Stimulated activated CD8-positive, alpha-beta memory T cell treated with anti-CD3 and anti-CD28 coated beads, Interleukin-15, amount 100 ng/mL, for 1 hour (primary cell): ENCODE measurements at places on chromosomes 2 and 18.

DNA sequence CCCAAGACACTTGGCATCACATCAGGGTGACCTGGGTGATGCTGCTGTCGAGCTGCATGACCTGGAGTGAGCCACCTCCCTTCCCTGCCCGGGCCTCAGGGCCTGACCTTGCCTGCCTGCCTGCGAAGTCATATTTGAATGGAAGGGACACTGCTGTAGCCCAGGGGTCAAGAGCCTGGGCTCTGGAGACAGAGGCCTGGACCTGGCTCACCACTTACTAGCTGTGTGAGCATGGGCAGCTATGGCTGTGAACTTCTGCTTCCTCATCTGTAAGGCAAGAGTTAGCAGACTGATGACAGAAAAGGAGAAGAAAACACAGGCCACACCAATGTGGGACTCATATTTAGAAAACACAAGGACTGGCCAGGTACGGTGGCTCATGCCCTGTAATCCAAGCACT, 118.7 kb downstream of the ZFP36L2 start:
- no peak for DNase-seq

GRCh38 chr2:174666845-174667244, 69.2 kb upstream of the WIPF1 start:
- DNase-seq, result no peak

GRCh38 chr2:169386722-169387121, 24.4 kb upstream of the LRP2 start:
- no peak for DNase-seq

GRCh38 chr2:120896901-120897300, 161.2 kb downstream of the GLI2 start:
- no peak for DNase-seq

- no peak for DNase-seq
These were observed 43.1 kb upstream of the HDAC4 start for GRCh38 chr2:239443666-239444567.

DNA sequence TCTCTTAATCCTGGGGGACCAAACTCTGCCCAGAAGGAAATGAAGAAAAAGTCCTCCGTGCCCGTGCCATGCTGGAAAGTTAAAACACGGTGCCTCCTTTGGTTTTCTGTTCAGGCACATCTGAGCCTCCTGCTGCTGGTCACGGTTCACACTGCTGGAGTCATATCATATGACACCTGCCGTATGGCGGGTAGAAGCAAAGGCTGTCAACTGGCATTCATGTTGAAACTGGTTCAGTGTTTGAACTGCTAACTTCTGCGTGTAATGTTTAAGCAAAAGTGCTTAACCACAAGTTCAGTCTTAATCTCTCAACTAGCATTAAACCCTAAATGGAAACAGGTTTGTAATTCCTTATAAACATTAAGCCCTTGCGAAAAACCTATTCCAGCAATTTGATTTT, 3.1 kb downstream of the STK39 start:
- no peak for DNase-seq

- DNase-seq, result no peak
These were observed 87.3 kb downstream of the DOCK10 start for GRCh38 chr2:224954980-224955379.

GRCh38 chr2:31580321-31581117, at the start of gene SRD5A2:
TSS of gene SRD5A2 (minus strand) at chr2:31580938. CDS start at chr2:31580900, 38 bp downstream.
- DNase-seq, result no peak

DNA sequence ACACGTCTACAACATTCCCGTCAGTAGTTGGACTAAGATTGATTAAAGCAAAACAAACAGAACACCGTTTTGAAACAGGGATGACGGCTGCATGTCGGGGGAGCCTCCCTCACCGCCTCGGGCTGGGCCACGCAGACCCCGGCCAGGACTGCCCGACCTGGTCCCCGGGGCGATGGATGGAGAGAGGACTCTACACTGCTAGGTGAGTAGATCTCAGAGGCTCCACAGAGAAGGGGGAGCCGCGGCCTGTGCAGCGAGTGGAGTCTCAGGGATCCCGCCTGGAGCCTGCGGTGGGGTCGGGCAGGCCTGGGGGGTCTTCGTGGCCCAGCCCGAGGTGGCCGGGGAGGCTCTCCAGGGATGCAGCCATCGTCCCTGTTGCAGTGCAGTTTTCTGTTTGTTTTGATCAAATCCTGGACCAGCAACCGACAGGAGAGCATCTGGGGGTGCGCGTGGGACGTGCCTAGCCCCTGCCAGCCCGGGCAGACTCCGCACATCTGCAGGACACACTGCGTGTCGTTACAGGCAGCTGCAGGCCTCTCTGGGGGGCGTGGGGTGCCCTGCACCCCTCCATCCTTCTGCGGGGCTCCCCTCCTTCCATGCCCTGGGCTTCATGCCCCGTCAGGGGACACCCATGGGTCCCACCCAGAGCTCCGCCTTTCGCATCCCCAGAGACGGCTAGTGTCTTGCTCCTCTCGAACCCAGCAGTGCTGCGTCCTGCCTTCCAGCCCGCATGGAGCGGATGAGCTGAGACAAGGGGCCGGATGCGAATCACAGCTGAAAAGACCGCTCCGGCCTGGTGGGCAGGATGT, 143.6 kb downstream of the RTP5 start:
- DNase-seq, result no peak

DNA sequence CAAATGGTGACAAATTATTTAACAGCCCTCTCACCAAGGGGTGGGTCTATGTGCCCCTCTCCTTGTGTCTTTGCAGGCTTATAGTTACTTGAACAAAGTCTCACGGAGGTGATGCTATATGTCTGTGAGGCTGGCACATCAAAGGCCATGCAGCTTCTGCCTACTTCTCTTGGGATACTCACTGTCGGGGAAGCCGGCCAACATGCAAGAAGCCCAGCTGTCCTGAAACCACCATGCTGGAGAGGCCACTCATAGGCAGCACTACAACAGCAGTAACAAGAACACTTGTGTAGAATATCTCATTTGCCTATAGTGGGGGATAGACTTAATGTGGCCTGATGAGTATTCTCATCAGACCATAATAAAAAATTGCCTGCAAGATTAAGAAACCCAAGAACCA, 233.7 kb upstream of the NCKAP5 start:
- no peak for DNase-seq

- no peak for DNase-seq
These were observed 4.2 kb downstream of the OTX1 start for GRCh38 chr2:63054841-63055225.

DNA sequence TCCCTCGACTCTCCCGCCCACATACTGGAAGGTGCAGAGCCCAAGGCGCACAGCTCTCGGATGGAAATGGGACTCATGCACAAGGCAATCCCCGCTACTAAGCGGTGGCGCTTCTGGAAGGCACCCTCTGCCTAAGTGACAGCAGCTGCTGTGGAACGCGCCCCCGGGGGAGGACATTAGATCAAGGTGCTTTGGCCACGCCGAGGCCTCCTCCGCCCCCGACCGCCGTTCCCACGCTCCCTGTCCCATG, 202 bp downstream of the MCEE start:
- DNase-seq, result no peak

DNA sequence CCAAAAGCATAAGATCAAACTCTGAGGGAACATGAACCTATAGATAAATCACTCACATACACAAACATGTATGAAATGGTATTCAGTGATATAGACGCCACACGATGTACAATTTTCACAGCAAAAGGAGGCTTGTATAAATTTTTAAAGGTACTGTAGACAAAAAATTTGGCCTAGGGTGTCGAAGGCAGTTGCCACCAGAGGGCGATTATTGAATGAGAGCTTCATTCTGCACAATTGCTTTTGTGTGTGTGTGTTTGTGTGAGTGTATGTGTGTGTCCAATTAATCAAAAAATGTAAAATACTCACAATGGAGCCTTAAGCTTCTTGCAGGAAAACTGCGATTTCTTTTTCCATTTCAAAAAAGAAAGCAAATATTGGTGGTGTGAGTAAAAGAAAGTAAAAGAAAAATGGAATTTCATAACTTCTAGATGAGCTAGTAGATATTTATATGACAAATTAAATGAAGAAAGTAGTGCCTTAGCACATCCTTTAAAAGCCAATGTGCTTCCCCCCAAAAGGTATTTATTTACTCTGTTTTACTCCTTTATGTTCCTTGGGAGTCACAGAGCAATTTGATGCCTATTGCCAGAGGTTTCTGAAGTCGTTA, 800.1 kb downstream of the SATB2 start:
- no peak for DNase-seq

DNA sequence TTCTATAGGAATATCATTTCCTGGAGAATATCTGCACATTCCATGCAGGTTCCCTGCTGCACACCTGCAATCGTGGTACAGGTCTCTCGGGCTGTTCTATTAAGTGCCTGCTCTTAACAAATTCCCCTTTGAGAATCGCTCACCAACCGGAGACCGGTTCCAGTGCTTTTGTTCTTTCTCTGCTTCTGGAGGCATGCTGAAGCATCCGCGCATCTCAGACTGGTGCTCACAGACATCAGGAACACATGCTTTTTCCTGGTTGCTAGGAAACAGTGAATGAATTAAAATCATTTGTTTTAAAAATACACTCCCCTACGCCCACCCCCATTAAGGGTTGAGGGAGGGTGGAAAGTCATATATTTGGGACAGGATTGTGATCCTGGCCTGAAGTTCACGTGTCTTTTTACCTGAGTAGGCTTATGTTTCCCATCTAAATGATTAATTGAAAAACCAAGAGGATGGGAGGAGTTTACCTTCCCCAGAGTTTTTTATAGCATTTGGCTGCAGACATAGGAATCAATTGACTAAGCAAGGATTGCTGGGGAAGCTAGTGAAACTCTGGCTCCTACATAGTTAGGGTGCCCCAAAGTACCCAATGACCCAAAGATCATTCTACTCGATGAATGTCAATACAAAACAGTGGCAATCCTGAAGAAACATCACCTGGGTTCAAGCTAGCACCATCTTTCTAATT, at the start of gene C2orf80:
C2orf80 (minus strand) TSS at position 221 of the 694 bp plus-strand sequence. CDS start 3,044 bp downstream, outside the sequence.
- no peak for DNase-seq

- no peak for DNase-seq
These were observed 1308.7 kb upstream of the FAM98A start for GRCh38 chr2:34907812-34908211.

GRCh38 chr2:120734930-120735651, 577 bp upstream of the GLI2 start:
- no peak for DNase-seq

DNA sequence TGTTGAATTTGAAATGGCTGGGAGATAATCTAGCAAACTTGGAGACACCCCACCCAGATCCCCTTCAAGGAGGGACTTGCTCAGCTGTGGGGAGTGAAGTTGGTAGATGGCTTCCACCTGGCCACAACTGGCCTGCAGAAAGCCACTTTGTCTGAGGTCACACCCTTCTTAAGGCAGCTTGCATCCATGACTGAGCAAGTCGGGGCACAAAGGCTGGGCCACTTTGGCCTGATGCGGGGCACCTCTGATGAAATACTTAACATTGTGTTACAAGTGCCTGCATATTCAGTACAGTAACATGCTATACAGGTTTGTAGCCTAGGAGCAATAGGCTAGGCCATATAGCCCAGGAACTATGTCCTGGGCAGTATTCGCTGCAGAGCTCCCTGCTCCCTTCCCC, 13.4 kb upstream of the RPL37A start:
- DNase-seq, result no peak

GRCh38 chr2:222504719-222505118, 80.4 kb downstream of the SGPP2 start:
- no peak for DNase-seq

- DNase-seq, result no peak
These were observed 85.2 kb downstream of the GALR1 start for GRCh38 chr18:77334876-77335275.

DNA sequence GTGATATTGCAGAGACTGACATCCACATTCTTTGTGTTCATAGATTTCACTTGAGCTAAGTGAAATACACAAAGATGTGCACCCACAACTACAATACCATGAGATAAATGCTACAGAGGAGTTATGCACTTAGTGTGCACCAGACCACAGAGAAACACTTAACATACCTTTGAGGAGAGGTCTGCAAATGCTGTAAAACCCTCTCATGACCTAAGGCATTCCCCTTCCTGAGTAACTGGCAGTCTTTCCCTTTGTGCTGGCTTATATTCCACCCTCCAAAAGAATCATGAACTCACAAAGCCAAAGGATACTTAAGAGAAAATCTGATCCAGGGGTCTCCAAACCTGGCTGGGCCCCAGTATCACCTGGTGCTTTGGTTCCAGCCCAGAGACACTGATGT, 16.2 kb downstream of the NXPH2 start:
- no peak for DNase-seq

GRCh38 chr2:165594935-165595255, 125.4 kb downstream of the CSRNP3 start:
- no peak for DNase-seq

DNA sequence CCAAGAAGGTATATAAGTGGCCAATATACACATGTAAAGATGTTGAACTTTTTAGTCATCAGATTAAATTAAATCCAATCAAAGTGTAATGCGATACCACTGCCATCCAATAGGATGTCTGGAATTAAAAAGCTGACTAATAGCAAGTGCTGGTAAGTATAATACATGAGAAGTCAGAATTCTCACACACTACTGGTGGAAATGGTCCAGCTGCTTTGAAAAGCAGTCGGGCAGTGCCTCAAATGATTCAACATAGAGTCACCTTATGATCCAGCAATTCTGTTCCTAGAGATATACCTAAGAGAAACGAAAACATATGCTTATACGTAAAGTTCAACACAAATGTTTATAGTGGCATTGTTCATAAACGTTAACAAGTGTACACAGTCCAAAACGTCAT, 124.1 kb upstream of the MYT1L start:
- DNase-seq, result no peak

GRCh38 chr2:5867056-5867455, 174.9 kb downstream of the SOX11 start:
- no peak for DNase-seq

- no peak for DNase-seq
These were observed 109.2 kb downstream of the NOL4 start for GRCh38 chr18:34115409-34116081.

GRCh38 chr2:72136331-72136730, 11.3 kb downstream of the CYP26B1 start:
- DNase-seq, result no peak

GRCh38 chr2:108354136-108354535, 23.6 kb upstream of the SULT1C4 start:
- DNase-seq, result no peak

- DNase-seq, result no peak
These were observed 75.4 kb upstream of the MAP4K3 start for GRCh38 chr2:39512434-39512935.

- DNase-seq, result peak; percentile 62
These were observed 37.0 kb downstream of the NIFK start for GRCh38 chr2:121699421-121700333.

GRCh38 chr2:122805346-122805745, 1049.9 kb downstream of the TSN start:
- no peak for DNase-seq

DNA sequence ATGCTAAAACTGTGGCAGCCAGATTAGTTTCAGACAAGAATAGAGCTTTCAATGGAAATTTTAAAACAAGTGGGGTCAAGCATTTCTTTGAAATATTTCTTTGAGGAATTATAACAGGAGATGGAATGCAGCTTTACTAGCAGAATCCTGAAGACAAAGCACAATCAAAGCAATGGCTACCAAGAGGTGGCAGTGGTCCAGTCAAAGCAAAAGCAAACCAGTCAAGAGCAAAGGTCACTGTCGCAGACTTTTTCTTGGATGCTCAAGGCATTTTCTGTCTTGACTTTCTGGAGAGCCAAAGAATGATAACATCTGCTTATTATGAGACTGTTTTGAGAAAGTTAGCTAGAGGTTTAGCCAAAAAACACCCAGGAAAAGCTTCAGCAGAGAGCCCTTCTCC, 351.2 kb upstream of the DLGAP1 start:
- DNase-seq, result no peak
